ENCODE measurements at places on chromosomes 7 and 10.
A peak's percentile ranks its signal among the peaks of the same experiment; 100 is the strongest.

DNA sequence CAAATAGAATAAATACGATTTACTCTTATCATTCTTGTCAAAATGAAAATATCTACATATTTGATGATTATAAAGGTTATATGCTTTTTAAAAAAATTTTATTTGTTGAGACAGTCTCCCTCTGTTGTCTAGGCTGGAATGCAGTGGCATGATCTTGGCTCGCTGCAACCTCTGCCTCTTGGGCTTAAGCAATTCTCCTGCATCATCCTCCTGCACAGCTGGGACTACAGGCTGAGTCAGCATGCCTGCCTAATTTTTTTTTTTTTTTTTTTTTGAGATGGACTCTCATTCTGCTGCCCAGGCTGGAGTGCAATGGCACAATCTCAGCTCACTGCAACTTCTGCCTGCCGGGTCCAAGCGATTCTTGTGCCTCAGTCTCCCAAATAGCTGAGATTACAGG is 48.9 kb downstream of the PUS7 start:
- DNase-seq, result no peak

- DNase-seq, result no peak
These were observed 6.7 kb upstream of the PAXIP1 start for GRCh38 chr7:155009570-155010157.

GRCh38 chr10:89304026-89304425 is 2.2 kb downstream of the IFIT2 start:
- DNase-seq, result no peak

GRCh38 chr10:44333511-44333910 is 51.4 kb downstream of the CXCL12 start:
- DNase-seq, result no peak

DNA sequence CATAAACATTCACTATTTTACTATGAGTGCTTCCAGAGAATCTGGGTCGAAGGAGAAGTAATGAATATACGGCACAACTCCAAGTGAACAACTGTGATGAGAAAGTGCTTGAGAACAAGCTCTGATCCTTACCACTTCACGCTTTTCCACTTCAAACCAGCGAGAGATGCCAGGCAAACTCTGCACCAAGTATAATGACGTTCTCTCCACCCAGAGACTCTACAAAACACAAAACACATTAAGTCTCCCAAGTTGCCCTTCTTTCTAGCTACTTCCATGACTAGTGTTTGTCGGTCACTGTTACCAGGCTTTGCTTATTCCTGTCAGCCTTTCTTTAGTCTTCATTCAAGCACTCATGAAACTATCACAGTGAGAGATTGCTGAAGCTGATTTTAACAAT is 193.1 kb upstream of the IMMP2L start:
- DNase-seq, result no peak

DNA sequence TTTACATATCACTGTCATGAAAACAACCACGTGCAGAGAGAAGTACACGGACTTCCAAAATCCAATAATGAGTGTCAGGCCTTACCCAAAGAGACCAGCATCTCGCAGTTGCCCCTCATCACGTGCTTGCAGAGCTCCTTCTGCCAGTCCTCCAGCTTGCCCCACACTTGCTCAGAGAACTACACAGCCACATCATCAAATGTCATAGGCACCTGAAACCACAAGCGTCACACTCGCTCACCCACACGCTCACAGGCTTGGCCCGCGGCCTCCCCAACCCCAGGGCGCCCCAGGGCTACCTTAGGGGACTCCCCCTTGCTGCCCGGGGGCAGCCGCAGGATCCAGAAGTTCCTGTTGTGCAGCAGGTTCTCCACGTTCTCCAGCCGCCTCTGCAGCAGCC is 123.4 kb upstream of the ZNF746 start:
- DNase-seq, result no peak

DNA sequence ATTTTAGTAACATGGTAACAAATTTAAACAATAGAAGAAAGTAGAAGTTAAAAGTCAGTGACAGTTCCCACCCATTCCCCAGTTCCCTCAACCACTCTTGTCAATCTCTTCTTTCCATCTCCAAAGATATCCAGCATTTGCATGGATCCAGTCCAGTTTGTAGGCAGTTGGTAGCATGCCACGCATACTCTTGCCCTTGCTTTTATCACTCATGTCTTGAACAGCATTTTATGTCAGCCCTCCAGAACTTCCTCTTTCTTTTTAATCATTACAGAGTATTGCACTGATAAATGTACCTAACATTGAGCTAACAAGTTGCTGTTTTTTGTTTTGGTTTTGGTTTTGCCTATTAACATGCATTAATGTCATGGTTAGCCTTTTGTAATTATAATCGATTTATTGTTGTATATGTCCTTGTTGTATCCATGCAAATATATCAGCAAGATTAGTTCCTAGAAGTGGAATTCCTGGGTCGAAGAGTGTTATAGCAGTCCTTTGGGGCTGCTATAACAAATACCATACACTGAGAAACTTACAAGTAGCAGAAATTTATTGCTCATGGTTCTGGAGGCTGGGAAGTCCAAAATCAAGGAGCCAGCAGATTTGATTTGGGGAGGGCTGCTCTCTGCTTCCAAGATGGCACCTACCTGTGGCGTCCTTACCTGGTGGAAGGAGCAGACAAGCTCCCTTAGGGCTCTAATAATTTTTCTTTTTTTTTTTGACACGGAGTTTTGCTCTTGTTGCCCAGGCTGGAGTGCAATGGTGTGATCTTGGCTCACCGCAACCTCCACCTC is 25.7 kb downstream of the CHST3 start:
- DNase-seq, result no peak

DNA sequence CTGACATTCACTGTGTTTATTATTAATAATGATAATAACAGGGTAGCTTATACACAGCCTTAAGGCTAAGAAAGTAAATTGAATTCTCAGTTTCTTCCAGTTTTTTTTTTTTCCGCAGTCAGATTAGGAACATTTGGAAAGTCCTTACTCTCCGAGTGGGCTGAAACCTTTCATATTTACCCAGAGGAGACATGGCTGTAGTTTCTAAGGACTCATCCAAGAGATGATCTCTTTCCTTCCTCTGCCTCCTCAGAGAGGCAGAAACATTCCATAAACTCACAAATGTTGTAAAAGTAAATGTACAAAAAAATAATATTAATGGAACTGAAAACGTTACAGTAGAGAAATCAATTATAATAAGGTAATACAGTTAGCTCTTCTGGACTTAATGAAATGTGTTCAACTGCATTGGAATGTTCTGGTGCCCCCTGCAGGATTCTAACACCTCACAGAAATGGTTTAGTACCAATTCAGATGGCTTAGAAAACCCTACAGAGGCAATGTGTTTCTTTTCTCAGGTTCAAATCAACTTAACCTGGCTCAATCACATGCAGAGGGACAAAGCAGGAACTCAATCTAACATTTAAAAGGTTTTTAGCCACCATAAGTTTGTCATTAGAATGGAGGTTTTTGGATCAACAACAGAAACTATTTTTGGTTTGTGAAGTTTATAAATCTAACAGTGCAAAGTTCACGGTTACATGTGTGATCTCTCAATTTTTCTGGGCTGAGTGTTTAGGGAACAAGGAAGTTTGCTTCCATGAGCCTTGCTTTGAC is 71.7 kb downstream of the ICA1 start:
- no peak for DNase-seq

- no peak for DNase-seq
These were observed 88.2 kb upstream of the AUTS2 start for GRCh38 chr7:69510114-69510513.

GRCh38 chr7:149780636-149781419 is 7.4 kb upstream of the ZNF467 start:
- DNase-seq, result no peak

- no peak for DNase-seq
These were observed 15.3 kb downstream of the PAPSS2 start for GRCh38 chr10:87674943-87675342.

- DNase-seq, result no peak
These were observed 280.2 kb upstream of the HGF start for GRCh38 chr7:82049891-82050533.

GRCh38 chr7:97357459-97357858 is 240.0 kb downstream of the SDHAF3 start:
- no peak for DNase-seq

DNA sequence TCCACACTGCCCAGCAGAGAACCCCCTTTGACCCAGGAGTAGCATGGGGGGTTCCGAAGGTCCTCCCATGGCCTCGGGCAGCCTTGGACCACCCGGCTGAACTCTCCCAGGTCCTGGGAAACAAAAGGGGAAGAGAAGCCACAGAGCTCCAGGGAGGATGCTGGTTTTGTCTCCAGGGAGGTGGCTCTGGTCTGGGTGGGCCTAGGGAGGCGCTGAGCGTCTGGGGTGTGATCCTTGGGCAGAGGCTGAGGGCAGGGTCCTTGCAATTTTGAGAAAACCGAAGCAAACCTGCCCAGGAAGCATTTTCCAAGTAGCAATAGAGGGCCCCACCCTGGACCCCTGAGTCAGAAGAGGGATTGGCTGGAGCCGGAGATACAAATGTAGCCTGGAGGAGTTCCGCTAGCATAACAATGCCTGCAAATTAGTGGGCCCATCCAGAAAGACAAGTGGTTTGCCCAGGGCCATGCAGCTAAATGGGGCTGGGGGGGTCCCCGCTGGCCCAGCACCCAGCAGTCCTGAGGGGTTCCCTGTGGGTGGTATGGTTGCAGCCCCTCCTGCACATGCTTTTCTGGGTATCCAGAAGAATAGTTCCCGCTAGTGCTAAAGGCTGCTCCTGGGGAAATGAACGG is 2.0 kb downstream of the UTF1 start:
- no peak for DNase-seq

DNA sequence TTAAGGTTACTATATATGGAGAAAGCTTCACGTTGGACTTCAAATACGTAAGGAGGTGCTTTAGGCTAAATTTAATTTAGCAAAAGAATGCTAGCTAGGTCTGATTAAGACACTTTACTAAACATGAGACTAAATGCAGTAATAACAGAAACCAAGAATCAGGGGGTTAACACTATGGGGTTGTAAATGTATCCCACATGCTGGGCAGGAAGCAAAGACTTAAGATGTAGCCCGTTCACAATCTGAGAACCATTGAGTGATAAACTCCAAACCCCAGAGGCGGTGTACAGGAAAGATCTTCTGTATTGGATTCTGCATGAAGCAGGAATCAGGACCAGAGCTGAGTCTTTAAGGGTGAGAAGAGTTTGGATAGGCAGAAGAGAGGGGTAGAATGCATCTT is 60.4 kb downstream of the FZD1 start:
- DNase-seq, result no peak

GRCh38 chr10:31133792-31134310 is 102.2 kb upstream of the ZNF438 start:
- DNase-seq, result peak; percentile 92

DNA sequence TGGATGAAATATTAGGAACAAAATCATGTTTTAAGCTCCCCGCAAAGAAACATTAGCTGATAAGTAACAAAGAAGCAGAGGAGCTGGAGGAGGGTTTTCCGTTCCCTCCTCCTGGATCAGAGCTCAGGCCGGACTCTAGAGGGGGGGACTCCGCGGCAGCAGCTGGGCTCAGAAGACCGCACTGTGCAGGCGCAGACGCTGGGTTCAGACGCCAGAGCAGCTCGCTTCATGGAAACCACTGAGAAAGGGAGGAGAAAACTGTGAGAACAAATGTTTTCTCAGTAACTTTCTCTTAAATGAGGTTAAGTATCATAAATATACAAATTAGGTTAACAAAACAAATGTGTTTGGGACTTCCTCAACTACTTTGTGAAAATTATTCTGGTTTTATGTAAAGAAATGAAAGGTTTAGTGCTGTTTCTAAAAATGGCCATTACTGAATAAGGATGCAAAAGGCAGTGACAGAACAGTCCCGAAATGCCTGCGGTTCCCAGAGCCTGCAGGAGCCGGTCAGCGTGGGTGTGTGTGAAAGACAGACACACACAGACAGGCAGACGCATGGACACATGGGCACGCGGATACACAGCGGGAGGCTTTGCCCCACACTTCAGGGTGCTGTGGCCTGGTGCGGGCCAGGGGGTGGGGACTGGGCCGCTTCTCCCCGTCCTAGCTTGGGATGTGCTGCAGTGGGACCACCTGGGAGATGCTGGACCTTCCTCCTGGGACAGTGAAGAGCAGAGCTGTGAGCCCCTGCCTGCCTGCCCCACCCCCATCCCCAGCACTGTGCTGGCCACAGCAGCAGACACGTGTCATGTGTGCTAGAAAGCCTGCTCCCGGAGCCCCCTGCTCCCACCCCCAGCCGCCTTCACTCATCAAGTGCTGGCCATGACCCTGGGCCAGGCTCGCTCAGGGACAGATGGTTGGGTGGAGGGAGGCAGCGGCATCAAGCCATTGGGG is 20.3 kb upstream of the ADGRA1 start:
- DNase-seq, result no peak

DNA sequence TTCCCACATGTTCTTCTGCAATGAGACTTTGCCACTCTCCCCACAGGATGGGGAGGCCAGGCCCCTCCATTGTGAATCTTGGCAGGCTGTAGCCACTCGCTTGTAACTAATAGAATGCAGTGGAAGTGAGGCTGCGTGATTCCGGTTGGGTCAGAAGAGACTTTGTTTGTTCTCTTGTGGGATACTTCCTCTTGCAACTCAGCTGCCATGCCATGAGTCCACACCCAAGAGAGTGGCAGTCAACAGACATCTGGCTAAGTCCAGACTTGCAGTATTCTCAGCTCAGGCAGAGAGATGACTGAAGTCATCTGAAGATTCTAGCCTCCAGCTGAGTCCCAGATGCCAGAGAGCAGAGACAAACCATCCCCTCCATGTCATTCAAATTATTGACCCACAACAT is 153.4 kb upstream of the GDF10 start:
- DNase-seq, result no peak

Measured in left hindlimb (tissue), 1 donor.